Upper lobe of right lung (tissue), 1 donor: ENCODE measurements at places on chromosomes 11 and 22. TPM values are rescaled to one million over a fixed set of nuclear protein-coding genes. Genes with fewer than 3 reads are reported as not detected.

- peak; percentile 93 for DNase-seq
Observed at GRCh38 chr11:78417888-78418583, 416 bp upstream of the GAB2 start.

- no peak for DNase-seq
Observed at GRCh38 chr11:113339929-113340589, 25.7 kb downstream of the TTC12 start.

GRCh38 chr11:65305501-65306268 lies 9.0 kb upstream of the CDC42EP2 start:
- no peak for DNase-seq

The GRK3 gene
- 26.0 TPM for total RNA-seq

DNA sequence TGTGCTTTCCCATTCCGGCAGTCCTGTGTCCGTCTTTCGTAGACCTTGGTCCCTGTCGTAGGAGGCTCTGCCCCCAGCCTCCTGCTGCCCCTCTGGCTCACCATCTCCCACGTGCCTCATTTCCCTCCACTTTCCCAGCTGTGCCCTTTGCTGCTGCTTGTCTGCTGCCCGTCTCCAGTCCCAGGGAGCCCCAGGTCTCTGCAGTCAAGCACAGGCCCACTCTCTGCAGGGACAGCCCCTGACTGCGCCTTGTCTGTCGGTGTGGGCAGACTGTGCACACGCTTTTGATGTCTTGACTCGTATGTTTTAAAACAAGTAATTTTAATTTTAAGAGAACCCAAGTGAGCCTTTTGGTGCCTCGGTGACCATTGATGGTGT lies 12.4 kb downstream of the DGCR8 start:
- DNase-seq = no peak

- no peak for DNase-seq
Observed at GRCh38 chr11:88250566-88251242, 75.5 kb upstream of the RAB38 start.

GRCh38 chr11:75568616-75569219 lies 6.7 kb downstream of the SERPINH1 start:
- no peak for DNase-seq

DNA sequence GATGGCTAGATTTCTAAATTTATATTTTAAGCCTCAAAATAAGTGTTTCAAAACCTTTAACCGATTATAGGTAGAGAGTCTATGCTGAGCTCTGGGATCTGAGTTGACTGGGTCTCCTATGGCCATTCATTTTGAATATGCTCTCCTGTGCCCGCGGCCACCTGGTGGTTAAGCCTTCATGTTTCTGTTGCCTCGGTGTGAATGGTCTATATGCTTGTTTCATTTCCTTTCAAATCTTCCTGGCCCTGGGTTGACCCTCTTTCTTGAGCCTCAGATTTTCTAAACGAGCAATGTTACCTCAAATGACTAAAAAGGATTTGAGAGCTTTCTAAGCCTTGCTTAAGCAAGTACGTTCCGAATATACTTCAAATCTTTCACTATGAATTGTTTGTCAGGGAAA lies 789.4 kb upstream of the KIRREL3 start:
- DNase-seq = no peak

- DNase-seq = no peak
Observed at GRCh38 chr11:78840200-78840599, 265.5 kb upstream of the NARS2 start.

The RAPSN gene
- total RNA-seq = 0.64 TPM

DNA sequence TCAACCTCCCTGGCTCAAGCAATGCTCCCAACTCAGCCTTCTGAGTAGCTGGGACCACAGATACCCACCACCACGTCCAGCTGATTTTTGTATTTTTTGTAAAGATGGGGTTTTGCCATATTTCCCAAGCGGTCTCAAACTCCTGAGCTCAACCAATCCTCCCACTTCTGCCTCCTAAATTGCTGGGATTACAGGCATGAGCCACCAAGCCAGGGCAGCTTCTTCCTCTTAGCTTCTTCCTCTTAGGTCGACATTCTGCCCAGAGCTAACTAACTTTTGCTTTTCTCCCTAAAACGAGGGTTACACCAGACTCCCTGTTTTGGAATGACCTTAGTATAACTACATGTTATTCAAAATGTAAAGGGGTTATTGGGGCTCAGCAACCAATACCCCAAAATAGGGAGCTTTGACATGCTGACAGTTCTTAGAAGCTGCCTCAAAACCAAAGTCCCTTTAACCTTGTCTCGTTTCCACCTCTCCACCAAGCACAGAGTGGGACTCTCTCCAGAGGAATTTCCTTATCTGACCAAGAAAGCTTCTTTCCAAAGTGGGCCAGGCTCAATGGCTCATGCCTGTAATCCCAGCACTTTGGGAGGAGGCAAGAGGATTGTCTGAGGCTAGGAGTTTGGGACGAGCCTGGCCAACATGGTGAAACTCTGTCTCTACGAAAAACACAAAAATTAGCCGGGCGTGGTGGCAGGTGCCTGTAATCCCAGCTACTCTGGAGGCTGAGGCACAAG lies 7.0 kb downstream of the HPS5 start:
- no peak for DNase-seq

DNA sequence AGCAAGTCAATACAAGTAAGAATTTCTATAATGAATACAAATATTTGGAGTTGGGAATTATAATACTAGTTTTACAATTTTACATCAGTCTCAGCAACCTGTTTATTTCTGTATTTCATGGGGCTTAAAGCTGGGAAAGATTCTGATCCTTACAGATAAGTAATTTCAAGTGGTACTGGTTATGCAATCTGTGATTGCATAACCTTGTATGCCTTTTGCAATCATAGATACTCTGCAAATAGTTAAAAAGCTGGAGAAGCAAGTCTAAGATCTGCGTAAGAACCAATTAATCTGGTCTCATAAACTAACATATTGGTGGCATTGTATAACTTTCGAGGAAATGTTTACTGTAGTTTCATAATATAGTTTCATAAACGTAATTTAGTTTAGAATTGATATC lies 198.3 kb upstream of the PGR start:
- DNase-seq = no peak

GRCh38 chr11:122882189-122882856 lies at the start of gene JHY:
Gene JHY, plus strand, starts transcription at chr11:122882759. Its CDS starts 3,091 bp downstream, at chr11:122885850.
- DNase-seq = no peak

The SLC22A25 gene
- not detected for total RNA-seq

GRCh38 chr11:125935618-125936199 lies 10.1 kb upstream of the VSIG10L2 start:
- peak; percentile 41 for DNase-seq

- no peak for DNase-seq
Observed at GRCh38 chr11:88383447-88383846, 45.9 kb upstream of the CTSC start.

The MYBPC3 gene
- total RNA-seq = 0.96 TPM

The C22orf15 gene
- total RNA-seq = not detected

DNA sequence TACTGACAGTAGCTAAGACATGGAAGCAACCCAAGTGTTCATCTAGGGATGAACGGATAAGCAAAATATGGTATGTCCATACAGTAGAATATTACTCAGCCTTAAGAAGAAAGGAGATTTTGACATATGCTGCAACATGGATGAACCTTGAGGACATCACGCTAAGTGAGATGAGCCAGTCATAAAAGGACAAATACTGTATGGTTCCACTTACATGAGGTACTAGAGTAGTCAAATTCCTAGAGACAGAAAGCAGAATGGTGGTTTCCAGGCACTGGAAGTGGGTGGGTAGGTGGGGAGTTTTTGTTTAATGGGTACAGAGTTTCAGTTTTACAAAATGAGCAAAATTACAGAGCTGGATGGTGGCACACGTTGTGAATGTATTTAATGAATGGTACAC lies 18.1 kb downstream of the CHST1 start:
- no peak for DNase-seq

- no peak for DNase-seq
Observed at GRCh38 chr11:110077831-110078325, 15.3 kb upstream of the ZC3H12C start.

DNA sequence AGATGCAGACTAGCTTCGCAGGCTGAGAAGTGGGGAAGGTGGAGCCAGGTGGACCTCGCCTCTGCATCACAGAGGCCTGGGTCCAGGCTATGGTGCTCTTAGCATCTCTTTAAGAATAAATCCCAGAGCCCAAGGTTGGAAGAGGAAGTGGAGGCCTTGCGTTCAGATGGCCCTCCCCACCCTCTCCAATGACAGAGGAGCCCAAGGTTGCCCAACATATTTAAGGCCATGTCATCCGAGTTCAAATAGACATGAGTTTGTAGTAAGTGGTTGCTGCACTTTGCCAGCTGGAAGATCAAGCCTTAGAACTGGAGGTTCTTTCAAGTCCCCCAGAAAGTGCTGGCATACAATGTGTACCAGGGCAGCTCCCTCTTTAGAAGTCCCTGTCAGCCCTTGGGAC lies 47.1 kb upstream of the HORMAD2 start:
- no peak for DNase-seq

GRCh38 chr22:40684728-40685127 lies 5.4 kb downstream of the MCHR1 start:
- no peak for DNase-seq

The NECTIN1 gene
- 10.4 TPM for total RNA-seq

DNA sequence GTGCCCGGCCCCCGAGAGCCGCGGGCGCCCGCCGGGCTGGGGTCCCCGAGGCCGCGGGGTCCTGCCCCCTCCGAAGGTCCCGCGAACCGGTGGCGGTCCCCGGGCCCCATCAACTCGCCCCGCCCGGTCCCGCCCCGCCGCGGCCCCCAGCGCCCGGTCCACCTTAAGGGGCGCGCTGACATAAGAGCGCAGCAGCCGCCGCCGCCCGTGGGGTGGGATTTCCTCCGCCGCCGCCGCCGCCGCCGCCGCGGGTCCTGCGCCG lies at the start of gene ZDHHC8:
Gene ZDHHC8 (plus strand): TSS at position 208 of the 262 bp plus-strand sequence. CDS start 144 bp downstream, outside the sequence.
- peak; percentile 78 for DNase-seq

- no peak for DNase-seq
Observed at GRCh38 chr22:31578171-31578570, 81.8 kb downstream of the SFI1 start.

- DNase-seq = no peak
Observed at GRCh38 chr11:7858006-7858405, 61.3 kb upstream of the OR5P2 start.

DNA sequence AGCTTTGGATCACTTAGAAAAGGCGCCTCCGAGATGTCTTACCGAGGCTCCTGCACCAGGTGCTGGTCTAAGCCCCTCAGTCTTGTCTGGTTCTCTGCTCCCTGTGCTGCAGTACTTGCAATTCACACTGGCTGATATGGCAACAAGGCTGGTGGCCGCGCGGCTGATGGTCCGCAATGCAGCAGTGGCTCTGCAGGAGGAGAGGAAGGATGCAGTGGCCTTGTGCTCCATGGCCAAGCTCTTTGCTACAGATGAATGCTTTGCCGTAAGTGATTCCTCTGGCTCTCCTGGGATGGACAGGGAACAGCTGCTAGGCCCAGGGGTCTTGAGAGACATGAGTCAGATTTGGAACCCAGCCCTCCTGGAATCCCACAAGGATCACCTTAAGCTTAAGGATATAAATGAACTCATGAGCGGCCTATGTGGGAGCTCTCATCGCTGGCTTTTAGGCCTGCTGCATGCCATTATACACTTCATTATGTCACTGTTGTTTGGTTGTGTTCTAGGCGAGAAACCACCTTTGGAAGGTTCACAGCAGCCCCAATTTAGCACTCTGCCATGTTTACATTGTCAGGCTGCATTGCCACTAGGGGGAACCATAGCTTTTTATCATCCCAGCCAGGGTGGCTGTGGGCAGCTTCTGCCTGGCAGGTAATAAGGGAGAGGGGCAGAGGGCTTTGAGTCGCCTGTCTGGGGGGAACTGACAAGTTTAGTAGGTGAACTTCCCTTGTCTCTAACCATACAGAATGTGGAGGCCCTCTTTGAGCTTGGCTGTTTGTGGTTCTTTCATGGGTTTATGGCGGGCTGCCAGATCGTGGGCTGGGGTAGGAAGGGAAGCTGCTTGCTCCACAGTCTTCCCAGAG lies 8.5 kb downstream of the ACAD8 start:
- DNase-seq = no peak

DNA sequence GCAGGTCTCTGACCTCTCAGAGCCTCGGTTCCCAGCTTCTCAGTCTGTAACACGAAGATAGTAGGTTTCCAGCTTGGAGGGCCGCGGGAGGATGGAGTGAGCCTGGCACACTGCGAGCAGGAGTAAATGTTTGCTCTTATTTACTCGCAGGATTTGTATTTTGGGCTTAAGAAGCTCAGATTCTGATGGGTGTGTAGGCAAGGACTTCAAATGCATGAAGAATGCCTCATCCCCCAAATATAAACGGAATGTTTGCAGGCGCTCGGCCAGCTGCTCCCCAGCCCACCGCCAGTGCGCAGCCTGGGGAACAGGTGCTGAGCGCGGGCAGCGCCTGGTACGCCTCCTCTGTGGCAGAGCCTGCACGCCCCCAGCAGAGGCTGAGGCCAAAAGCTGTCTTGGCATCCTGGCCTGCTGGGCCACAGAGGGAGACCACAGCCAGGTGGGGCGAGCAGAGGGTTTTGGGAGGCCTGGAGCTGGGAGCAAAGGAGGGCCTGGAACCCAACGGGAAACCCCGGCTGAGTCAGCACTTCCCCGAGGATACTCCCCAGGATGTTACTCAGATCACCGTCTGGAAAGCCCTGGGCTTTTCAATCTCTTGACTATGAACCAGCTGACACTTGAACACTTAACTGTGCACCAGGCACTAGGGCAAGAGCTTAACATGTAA lies 9.4 kb downstream of the EHD1 start:
- no peak for DNase-seq

DNA sequence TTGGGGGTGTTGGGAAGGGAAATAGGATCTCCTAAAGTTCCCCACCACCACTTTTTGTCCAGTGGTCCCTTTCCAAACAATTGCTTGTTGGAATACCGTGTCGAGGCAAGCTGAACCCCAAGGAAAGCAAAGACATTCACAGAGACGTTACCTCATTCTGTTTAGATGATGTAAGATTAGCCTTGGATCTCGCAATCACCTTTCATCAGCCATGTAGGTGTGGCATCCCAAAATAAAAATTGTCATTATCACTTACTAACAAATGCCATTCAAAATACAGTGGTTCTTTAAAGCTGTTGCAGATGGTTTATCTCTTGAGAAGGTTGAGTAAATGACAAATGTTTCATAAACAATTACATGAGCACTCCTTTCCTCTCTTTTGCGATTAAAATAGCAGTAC lies 86.5 kb upstream of the SLC25A18 start:
- no peak for DNase-seq

The ANO1 gene
- total RNA-seq = 16.8 TPM

GRCh38 chr11:33830903-33831648 lies 56.8 kb upstream of the FBXO3 start:
- no peak for DNase-seq

DNA sequence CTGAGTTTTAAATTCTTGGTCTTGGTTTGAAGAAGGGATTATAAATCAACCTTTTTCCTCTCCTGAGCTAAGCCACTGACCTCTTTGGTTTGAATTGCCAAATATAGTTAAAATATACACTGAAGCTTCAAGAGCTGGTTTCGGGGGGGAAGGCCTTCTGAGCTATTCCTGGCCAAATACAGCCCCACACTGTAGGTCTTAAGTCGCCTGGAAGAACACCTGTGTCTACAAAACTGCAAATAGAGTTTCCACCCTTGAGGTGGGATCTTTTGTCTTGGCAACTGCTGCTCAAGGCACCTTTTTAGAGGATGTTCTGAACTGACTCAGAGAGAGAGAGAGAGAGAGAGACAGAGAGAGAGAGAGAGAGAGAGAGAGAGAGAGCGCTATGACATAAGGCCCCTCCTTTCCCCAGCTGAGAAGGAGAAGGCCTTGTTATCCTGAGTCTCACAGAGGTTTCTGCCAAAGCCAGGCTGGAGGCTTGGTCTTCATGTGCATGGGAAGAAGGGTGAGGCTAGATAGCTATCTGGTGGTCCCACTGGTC lies 5.5 kb downstream of the ADM start:
- no peak for DNase-seq
